ENCODE measurements at places on chromosomes 7 and 10. TPM values are rescaled to one million over a fixed set of nuclear protein-coding genes. Genes with fewer than 3 reads are reported as not detected.

GRCh38 chr7:97845622-97846203, 26.5 kb downstream of the ASNS start:
- peak; percentile 76 for DNase-seq

The HOXA1 gene
- total RNA-seq, result 4.1 TPM

- DNase-seq, result no peak
These were observed 35.9 kb upstream of the PFKP start for GRCh38 chr10:3031490-3031889.

GRCh38 chr7:38394660-38395059, 121.2 kb upstream of the TARP start:
- no peak for DNase-seq

DNA sequence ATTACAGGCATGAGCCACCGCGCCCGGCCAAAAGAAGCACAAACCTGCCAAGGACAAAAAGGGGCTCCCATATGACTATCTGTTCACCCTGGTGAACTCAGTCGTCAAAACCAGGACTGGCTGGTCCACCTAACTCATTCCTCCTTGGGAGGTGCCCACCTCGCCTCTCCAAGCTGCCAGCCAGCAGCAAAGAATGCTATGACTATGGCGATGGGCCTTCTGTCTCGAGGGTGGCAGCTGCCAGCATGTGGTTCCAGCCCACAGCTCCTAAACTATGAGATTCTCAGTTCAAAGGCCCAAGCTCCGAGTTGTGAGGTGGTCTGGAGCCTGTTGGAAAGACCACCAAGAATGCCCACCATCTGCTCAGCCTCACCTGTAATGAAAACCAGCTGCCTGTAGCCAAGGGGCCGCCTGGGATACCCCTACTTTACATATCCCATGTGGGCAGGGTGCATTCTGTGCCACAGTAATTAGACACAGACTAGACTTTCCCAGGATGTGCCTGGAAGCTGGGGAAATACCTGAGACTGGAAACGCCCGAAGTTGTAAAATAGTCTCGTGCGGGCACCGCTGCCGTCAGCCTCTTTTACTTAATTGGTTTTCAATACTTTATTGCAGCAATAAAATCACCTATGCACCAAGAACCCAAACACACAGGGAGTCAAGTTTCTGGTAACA, 71.1 kb downstream of the ZRANB1 start:
- DNase-seq, result no peak

The FRAT1 gene
- total RNA-seq, result 3.6 TPM

- DNase-seq, result no peak
These were observed 51.8 kb downstream of the RELN start for GRCh38 chr7:103937680-103938079.

The LRRD1 gene
- total RNA-seq, result not detected

GRCh38 chr7:17849504-17849903, 90.8 kb downstream of the SNX13 start:
- no peak for DNase-seq

The RET gene
- not detected for total RNA-seq

Data from Karpas-422 (cell line).